ENCODE measurements at places on chromosomes 1 and 21. TPM values are rescaled to one million over a fixed set of nuclear protein-coding genes. Genes with fewer than 3 reads are reported as not detected.

Gene CLDN17
- polyA plus RNA-seq = not detected

Gene LAPTM5
- 1,816 TPM for polyA plus RNA-seq

Gene ACTL8
- polyA plus RNA-seq = not detected

DNA sequence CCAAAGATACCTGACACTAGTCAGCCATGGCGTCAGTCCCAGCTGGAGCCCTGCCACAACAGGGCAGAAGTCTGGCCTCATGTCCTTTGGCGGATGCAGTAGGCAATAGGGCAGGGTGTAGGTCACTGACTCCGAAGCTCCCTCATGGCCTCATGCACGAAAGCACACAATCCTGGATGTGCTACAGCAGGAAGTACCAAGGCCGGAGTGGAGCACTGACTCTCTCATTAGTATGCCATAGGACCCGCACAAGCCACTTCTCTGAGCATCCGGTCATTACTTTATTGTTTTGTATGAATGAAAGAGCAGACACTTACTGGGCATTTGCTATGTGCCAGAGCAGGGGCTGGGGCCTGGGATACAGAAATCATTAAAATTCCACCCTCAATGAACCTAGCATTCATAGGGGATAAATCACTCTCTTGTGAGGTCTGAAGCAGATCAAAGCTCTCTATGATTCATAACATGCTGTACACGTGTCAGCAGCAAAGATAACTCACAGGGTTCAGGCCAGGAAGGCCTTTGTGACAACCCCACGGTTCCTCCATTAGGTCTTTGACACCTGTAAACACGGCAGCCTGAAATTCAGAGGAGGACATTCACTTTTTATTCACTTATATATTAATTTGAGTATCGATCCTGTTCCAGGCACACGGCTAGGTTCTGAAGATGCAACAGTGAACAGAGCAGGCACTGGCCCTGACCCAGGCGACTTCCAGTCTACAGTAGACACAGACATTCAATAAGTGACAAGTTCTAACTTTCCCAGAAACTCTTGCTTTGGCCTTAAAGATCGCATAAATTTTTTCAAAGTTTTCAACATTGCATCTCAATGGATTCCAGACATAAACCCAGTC lies 357.9 kb upstream of the USP24 start:
- DNase-seq = no peak

DNA sequence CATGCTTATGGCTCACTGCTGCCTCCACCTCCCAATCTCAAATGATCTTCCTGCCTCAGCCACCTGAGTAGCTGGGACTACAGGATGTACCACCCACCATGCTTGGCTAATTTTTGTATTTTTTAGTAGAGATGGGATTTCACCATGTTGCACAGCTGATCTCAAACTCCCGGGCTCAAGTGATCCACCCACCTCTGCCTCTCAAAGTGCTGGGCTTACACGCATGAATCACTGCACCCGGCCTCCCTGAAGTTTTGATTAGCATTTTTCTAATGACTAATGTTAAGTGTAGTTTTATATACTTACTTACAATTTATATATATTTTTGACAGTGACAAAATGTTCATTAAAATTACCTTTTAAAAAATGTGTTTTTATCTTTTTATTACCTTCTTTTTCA lies 41.1 kb downstream of the ZNF678 start:
- DNase-seq = no peak

GRCh38 chr1:37393173-37394120 lies 80.9 kb upstream of the ZC3H12A start:
- no peak for DNase-seq

GRCh38 chr1:169426174-169426705 lies 1.0 kb downstream of the CCDC181 start:
- DNase-seq = no peak

All from naive B cell (primary cell).